Activated CD8-positive, alpha-beta memory T cell treated with anti-CD3 and anti-CD28 coated beads for 36 hours (primary cell): ENCODE measurements at places on chromosomes 5 and 9. TPM values are rescaled to one million over a fixed set of nuclear protein-coding genes. Genes with fewer than 3 reads are reported as not detected.

Gene TTC39B
- total RNA-seq, result 13.8 TPM

Gene SPATA6L
- total RNA-seq, result 0.34 TPM

Gene EQTN
- not detected for total RNA-seq

Gene FABP6
- not detected for total RNA-seq

Gene PCDHB2
- not detected for total RNA-seq

Gene ISL1
- not detected for total RNA-seq

Gene DIPK1B
- not detected for total RNA-seq

Gene CARD6
- 1.6 TPM for total RNA-seq

Gene CEL
- 0.73 TPM for total RNA-seq

Gene SPATA31A5
- not detected for total RNA-seq

Gene AK1
- total RNA-seq, result 11.6 TPM

Gene ARHGEF28
- total RNA-seq, result not detected

Gene INSL4
- not detected for total RNA-seq

Gene C9orf43
- total RNA-seq, result 0.91 TPM
